ENCODE measurements at places on chromosomes 6 and 20.

- no peak for DNase-seq
These were observed 7.9 kb downstream of the RAB32 start for GRCh38 chr6:146551545-146551944.

GRCh38 chr20:48812600-48813445, 15.0 kb downstream of the PREX1 start:
- DNase-seq, result no peak

- DNase-seq, result no peak
These were observed 18.2 kb downstream of the KIF25 start for GRCh38 chr6:168015482-168016175.

- DNase-seq, result no peak
These were observed 1.2 kb downstream of the ZNF831 start for GRCh38 chr20:59164686-59165391.

GRCh38 chr6:4059115-4059777, 19.7 kb downstream of the FAM217A start:
- peak; percentile 96 for DNase-seq

- DNase-seq, result peak; percentile 97
These were observed 3.1 kb upstream of the LAMA5 start for GRCh38 chr20:62370115-62370806.

DNA sequence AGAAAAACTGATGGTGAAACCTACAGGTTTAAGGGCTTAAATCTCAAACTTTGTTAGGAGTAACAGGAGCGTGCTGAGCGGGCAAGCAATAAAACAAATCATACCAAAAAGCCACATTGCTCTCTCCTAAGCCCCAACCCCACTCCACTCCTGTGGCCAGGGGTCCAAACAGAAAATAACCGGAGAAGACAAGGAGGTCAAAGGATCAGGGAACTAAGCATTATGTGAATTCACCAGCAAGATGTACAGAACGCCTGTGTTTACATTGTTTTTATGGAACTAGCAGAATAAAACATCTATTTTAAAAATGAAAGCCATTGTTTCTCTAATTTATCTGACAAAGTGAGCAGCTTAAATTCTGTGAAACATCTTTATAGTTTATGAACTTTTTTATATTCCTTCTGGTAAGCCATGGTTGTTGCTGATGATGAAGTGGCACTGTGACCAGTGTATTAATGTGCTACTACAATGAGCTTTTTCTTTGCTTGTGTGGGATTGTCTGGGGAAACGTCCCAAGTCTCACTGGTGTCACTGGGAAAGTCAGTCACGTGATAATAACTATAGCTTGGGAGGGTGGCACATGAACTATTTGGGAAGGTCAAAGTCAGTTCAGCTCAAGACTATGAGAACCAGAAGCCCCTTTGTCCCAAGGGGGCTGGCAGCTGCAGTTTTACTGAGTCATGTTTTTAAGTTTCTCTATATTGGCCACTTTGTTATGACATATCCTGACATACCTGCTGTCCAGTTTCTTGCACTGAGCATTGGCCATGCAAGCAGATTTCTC, 9.8 kb downstream of the FAM210B start:
- no peak for DNase-seq

GRCh38 chr6:157034436-157035230, 257.5 kb downstream of the ARID1B start:
- DNase-seq, result peak; percentile 70

- no peak for DNase-seq
These were observed 21.2 kb downstream of the CST4 start for GRCh38 chr20:23667666-23668065.

DNA sequence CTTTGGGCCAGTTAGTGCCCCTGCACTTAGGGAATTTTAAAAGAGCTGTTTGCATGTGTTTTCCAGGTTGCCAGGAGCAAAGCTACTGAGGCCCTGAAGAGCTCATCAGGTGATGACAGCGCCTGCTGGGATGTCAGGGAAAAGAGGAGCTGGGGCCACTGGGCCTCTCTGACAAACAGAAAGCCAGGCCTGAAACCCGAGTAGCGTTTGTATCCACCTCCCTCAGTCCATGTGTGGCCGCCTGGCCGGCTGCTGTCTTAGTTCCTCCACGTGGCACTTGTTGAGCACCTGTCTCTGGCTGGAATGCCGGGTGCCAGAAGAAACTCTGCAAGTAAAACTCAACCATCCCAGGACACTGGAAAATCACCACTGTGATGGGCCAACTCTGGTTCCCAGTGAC, 601.2 kb downstream of the CDH26 start:
- no peak for DNase-seq

- peak; percentile 62 for DNase-seq
These were observed 39.2 kb downstream of the GNAS start for GRCh38 chr20:58891718-58892140.

DNA sequence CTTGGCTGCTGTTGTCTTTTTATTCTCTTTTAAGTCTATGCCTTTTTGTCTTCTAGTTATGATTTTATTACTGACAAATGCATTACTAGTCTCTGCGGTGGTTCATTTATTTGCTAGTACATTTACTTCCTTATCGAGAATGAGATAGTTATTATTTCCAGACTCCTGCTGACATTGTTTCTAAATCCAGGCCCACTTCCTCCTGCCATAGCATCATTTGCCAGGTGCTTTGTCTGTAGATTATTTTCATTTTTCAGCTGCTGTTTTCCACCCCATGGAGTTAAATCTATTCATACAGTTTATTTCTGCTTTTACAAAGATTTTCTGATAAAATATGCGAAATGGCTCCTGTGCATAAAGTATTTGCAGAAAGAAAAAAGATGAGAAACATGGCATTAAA, 459.7 kb downstream of the MMUT start:
- DNase-seq, result no peak
